ENCODE measurements at places on chromosomes 4 and X.

DNA sequence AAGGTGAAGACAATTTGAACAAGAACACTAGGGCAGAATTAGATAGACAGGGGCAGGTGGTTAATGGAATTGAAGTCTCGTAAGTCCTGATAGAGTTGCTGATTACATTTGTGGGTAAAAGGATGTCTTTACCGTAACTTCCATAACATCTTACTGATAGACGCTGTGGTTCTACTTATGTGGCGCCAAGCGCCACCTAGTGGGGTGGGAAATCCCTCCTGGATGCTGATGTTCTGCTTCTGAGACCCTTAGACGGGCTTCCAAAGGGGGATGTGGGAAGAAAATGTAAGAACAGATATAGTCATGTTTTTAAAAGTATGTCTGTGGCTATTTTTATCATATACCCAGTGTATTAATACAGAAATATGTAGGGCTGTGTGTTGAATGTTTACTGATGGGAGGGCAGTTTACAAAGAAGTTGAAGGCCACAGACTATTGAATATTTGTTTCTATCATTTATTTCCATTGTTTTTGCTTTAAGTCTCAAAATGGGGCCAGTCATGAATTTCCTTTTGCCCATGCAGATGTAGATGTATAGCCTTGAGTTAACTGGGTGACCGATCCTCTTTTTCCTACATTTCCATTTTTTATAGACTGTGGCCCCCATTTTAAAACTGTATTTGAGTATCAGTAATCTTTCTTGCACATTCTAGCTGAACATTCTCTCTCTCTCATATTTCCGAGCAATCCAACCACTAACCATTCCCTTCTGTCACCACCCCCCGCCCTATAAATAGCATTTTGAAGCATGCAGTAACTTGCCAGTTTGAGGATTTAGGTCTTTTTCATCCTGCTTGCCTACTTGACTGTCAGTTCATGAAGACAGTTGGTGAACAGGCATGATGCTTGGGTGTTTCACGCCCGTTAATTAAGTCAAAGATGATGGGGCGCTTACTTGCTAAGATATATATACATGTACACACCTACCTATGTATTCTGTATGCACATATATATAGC lies 12.1 kb upstream of the TLR8 start:
- DNase-seq, result peak; percentile 22

DNA sequence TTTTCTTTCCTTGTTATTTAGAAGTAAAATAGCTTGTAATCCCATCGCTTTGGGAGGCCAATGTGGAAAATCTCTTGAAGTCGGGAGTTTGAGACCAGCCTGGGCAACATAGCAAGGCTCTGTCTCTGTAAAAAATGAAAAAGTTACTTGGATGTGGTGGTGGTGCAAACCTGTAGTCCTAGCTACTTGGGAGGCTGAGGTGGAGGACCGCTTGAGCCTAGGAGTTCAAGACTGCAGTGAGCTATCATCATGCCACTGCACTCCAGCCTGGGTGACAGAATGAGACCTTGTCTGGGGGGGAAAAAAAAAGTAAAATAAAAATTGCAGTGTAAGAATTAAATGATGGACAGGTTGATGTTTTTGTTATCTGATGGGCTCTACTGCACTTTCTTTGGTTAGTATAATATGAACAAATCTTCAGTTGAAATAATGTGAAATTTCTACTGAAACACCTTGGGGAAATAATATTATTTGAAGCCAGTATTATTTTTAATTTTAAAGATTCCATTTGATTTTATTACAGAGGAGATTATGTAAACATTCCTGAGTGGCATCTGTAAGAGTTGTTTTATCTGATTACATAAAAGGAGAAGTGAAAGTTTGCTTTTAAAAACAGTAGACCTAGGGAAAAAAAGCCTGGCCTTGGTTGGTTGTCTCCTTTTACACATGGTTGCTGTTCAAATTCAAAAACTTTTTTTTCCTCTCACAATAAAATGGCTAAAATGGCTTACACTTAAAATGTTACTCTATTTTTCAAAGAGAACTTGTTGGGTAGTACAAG lies 10.5 kb upstream of the NDUFC1 start:
- DNase-seq, result no peak

DNA sequence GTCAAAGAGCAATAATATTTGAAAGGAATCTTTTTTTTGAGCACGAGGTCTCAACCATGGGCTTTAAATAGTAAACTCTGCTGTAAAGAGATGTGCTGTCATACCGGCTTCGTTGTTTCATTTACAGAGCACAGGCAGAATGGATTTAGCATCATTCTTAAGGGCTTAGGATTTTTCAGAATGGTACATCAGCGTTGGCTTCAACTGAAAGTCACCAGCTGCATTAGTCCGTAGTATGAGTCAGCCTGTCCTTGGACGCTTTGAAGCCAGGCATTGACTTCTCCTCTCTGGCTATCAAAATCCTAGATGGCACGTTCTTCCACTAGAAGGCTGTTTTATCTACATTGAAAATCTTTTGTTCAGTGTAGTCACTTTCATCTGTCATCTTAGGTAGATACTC lies 23.6 kb downstream of the COX18 start:
- DNase-seq, result no peak

- DNase-seq, result no peak
Measured at GRCh38 chr4:126603825-126604224, 1028.9 kb upstream of the INTU start.

DNA sequence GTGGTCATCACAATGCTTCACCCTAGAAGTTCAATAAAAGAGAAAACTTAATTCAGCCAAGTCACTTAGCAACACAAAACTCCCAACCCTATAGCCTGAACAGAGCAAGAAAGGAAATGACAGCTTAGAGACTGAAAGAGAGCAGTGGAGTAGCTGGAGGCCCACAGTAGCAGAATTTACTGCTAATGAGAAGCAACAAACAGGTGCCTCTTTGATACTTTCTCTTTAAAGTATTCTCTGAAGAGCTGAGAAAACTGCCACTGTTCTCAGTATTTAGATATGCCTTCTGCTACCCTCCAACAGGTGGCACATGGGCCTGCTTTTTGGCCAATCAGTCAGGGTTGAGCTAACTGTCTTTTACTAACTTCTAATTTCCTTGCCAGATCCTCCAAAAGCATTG lies 240.0 kb downstream of the GPC3 start:
- DNase-seq, result no peak

DNA sequence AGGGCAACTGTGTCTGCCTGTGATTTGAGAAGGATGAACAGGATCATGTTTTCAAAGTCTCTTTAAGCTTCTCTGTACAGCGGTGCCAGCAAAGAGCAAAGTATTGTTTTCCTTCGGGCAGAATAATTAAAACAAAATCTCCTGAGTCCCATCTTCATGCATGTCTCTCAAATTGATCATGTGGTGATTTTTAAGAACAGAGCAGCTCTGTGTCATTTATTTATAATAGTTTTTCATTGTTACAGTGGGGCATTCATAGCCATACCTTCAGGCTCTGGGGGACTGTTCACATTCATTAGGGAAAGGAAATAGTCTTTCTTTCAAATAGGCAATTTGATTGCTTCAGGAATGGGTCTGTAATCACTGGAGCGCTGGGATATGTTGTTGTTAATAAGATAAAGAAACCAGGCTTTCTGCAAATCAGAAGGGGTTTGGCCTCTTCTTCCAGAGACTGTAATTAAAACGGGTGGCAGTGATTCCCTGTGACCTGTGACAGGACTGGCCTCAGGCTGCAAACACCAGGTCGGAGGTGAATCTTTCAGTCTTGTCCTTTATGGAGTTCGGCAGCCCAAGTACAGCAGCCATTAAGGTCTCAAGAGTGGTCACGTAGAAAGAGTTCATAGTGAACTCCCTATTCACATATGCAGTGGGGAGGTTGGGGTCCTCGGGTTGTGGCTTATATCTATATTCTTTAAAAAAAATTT lies 29.3 kb upstream of the CBR4 start:
- no peak for DNase-seq

DNA sequence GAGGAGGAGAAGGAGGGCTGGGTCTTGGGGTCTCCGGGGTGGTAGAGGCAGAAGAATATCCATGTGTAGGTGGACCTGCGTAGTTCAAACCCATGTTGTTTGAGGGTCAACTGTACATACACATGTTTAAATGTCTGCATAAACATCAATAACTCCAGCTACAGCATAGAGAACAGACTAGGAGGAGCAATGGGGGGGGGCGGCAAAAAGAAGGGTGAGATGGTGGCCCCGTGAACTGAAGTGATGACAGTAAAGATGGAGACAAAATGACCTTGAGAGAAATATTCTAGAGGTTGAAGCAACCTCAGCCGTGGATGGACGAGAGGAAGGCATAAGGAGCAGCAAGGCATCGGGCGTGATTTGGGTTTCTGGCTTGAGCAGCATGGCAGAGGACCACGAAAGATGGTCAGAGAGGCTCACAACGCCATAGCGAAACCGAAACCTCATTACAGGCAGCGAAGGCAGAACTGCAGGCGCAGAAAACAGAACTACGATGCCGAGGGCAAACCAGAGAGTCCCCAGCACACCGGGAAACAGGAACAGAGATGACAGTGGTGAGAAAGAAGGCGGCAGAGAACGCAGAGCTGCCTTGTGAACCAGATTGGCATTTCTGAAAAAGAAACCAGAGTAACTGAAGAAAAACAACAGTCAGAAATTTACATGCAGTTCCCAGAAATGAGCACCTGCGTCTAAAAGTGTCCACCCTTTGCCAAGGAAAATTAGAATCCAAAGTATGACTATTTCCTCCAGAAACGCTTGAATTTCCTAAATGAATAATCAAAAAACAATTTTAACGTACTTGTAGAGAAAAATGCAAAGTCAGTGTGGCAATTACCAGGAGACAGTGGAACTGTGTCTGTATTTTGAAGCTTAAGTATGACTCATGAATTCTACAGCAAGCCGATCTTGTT lies 50.3 kb upstream of the ENPP6 start:
- peak; percentile 89 for DNase-seq

GRCh38 chr4:174358410-174358809 lies 74.7 kb downstream of the CEP44 start:
- no peak for DNase-seq

DNA sequence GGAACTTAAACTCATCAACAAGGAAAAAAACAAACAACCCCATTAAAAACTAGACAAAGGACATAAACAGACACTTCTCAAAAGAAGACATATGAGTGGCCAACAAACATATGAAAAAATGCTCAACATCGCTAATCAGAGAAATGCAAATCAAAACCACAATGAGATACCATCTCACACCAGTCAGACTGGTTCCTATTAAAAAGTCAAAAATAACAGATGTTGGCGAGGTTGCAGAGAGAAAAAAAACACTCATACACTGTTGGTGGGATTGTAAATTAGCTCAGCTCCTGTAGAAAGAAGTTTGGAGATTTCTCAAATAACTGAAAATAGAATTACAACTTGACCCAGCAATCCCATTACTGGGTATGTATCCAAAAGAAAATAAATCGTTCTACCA lies 28.7 kb downstream of the APLN start:
- peak; percentile 35 for DNase-seq

GRCh38 chr4:156378033-156378665 lies 424.5 kb upstream of the CTSO start:
- peak; percentile 35 for DNase-seq

DNA sequence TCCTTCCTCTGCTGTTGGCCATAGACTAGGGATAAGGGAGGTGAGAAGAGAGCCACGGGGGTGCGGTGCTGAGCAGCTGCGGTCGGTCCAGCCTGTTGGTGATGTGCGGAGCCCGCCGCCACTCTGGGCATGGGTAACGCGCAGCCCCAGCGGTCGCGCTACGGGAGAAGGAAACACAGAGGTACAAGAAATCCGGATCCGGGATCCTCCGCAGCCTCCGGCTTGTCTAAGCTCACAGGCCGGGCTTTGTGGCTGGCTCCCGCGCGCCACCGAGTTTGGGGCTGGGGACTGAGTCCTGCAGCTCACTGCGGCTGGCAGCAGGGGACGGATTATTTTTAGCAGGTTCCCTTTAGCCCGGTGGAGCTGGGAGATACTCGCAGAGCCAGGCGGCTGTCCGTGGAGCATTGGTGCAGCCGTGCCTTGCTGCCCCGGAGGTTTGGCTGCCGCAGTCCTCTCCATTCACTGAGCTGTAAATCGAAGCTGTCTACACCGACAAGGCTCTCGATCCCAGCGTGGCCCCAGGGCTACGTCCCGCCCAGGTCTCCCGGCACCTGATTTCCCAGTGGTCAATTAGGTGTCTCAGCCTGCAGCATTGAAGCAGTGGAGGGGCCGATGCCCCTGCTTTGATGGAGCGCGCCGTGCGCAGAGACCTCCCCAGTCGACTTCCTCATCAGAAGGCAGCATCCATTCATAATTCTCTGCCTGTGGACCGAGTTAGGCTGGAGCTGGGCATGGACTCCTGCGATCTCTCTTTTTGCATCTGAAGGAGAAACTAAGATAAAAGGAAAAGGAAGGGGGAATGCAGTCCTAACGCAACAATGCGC lies 81.9 kb upstream of the SCML1 start:
- DNase-seq, result peak; percentile 4

- no peak for DNase-seq
Measured at GRCh38 chrX:15804563-15804962, 14.3 kb downstream of the ZRSR2 start.

- no peak for DNase-seq
Measured at GRCh38 chr4:128916832-128917231, 107.3 kb downstream of the JADE1 start.

DNA sequence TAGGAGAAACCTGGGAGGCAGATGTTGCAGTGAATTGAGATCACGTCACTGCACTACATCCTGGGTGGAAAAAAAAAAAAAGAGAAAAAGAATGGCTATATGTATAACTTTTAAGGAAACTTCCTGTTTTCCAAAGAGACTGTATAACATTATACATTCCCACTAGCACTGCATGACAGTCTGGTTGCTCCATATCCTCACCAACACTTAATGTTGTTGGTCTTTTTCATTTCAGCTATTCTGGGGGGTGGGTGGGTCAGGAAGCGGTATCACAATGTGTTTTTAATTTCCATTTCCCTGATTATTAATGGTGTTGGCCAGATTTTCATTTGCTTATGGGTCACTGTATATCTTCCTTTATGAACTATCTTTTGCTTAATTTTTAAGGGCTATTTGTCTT lies 13.4 kb downstream of the LRIT3 start:
- DNase-seq, result no peak

GRCh38 chr4:113998531-113998930 lies 19.1 kb upstream of the ARSJ start:
- DNase-seq, result no peak

- peak; percentile 87 for DNase-seq
Measured at GRCh38 chr4:5050520-5051277, 581 bp upstream of the STK32B start.

DNA sequence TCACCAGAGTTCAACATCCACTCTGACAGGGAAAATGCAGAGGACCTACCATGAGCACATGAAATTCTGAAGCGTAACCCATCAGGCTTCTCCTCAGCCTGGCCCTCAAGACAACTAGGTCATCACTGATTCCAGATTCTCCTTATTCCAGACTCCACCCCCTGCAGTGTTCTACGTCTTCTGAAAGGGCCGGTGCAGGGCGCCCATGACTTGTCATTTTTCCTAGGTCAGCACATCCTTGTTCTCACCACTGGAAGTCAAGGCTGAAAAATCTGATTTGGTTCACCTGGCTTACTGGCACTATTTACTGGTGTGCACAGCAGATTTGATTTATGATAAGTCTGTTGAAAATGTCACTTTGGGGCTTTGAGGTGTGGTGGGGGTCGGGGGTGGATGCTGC lies 140.9 kb upstream of the KLF3 start:
- DNase-seq, result no peak

- peak; percentile 78 for DNase-seq
Measured at GRCh38 chr4:184343502-184344177, 126.0 kb upstream of the ENPP6 start.
